ENCODE measurements at places on chromosomes 7 and 10.

- DNase-seq = no peak
Observed at GRCh38 chr7:92622685-92623084, 32.5 kb upstream of the FAM133B start.

DNA sequence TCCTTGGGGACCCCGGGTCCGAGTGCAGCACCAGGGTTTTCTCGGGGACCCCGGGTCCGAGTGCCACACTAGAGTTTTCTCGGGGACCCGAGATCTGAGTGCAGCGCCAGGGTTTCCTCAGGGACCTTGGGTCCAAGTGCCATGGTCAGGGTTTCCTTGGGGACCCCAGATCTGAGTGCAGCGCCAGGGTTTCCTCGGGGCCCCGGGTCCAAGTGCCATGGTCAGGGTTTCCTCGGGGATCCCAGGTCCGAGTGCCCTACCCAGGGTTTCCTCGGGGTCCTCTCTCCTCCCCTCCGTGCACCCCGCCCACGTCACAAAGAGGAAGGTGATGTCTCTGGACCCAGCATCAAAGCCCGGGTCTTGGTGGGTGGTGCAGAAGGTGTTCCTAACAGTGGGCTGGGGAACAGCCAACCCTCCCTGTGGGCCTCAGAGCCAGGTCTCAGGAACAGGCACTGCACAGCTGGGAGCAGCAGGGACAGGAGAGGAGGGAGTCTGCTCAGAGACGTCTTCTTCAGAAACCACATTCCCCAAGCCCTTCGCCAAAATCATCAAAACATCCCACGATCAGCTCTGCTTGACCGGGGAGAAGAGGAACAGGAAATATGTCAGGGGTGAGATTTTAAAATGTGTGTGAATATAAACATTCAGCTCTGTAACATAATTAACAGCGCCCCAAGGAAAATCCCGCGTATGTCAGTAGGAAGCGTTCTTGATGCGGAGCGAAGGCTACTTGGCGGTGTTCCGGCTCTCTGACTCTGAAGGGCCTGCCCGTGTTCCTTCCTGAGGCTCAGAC is 540.7 kb downstream of the DNAJB6 start:
- DNase-seq = no peak

DNA sequence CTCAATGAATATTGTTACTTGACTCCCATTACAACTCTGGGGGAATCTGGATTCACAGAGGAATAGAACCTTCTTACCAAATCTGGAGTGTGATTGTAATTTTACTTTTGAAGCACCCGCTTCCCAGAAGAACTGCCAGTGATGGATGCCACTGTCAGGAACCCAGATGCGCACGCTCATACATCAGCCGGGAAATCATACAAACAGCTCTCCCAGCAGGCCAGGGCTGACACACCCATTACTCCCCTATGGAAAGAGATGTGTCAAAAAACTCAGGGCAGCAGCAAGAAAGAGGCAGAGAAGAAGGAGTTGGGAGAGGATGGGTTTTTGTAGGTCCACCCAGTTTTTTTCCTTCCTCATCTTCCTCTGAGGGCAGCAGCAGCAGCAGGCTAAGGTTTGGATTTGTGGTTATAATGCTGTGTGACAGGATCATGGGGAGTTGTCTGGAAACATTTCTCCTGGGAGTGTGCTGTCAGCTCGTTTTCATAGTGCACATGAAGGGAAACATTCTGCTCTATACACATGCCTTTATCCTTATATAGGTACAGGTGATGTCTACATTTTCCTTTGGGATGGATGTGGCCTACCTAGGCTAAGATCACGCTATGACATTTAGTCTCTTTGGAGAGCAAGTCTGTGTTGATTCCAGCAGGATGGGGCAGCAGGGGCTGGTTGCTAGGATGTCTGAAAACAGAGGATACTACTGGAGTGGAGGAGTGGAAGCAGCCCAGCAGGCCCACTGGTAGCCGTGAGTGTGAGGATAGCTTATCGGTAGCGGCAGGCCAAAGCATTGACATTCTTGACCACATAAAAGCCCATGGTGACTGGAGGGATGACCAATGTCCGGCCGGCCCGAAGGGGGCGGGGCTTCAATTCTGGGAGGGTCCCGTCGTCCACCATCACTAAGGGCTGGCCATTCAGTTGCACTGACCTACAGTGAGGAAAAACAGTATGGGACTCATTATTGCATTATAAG is 12.4 kb upstream of the HPS1 start:
- no peak for DNase-seq

DNA sequence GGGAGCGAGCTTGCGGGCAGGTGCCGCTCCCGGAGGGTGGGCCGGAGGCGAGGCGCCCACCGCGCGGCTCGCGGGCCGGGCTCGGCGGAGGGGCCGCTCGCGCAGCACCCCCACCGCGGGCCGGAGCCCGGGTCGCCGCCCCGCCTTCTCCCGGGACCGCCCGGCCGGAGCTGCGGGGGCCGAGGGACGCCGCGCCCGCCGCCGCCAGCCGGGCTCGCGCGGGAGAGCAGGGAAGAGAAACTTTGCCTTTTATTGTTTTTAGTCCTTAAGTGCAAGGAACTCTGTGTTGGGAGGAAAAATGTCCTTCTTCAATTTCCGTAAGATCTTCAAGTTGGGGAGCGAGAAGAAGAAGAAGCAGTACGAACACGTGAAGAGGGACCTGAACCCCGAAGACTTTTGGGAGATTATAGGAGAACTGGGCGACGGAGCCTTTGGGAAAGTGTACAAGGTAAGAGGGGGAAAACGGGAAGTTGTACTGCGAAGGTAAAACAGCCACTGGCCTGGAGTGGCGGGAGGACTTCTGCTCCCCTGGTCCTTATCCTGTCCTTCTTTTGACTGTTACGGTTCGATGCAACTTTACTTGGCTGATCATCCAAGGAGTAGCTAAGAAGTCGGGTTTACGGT is 620 bp downstream of the SLK start:
- peak; percentile 66 for DNase-seq

- no peak for DNase-seq
Observed at GRCh38 chr7:50214771-50215170, 89.7 kb upstream of the IKZF1 start.

DNA sequence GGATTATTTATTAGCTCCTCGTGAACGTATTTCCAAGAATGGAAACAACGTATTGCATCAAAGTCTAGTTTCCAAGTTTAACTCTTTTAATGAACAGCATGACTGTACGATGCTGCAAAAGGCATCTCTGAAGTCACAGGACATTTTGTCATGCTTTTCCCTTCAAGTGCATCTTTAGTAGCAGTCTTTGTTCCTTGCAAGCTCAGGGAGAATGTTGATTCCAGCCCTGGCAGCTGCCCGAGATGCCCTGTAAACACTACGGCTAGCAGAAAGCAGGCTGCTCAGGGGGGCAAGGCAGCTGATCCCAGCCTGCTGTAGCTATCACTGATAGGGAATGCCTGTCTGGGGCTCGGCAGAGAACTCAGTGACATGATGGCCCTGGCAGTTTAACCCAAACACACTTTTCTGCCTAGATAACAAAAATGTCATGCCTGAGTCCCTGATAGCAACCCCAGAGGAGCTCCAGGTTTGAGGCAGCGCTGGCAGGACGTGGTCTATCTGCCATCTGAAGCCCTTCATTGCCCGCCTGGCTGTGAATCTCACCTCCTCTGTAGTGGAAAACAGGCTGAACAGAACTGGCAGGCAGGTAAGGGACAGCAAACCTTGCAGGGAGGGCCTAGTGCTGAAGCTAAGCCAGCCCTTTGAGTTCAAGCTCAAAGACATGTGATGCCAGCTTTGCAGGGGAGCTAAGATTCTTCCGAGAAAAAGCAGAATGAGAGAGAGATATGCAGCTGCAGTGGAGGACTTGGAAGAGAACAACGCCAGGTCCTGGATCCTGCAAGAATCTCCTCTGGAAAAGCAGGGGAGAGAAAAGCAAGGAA is 264.6 kb downstream of the SNX10 start:
- no peak for DNase-seq

Data from urothelium cell line (cell line).